ENCODE measurements at places on chromosomes 1 and 21.

DNA sequence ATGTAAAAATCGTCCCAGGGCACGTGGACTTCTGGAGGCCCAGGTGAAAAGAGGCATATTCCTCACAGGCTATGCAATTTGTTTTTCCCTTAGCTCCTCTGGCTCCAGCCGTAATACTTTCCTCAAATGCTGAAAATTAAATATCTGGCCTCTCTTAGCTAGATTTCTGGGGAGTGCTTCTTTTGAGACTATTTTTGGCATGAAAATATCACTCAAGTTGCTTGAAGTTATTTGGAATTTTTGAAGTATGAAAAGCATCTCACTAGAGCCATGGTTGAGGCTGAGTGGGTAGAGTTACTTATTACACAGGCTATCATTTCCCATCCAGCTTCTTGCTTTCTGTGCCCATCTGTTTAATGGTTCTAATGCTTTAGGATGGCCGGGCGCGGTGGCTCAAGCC lies 59.7 kb downstream of the MYOM3 start:
- no peaks in the 10 kb centered on the region for H3K27me3 ChIP-seq
- H3K36me3 ChIP-seq: no peaks in the 10 kb centered on the region
- H3K4me3 ChIP-seq: no peak overlapping the region
- peaks cover 6% of the 10 kb centered on the region for H3K4me1 ChIP-seq

GRCh38 chr1:52142220-52143183 lies 613 bp downstream of the ZFYVE9 start:
- peak overlapping the region; percentile 93 for H3K27ac ChIP-seq
- H3K4me3 ChIP-seq: peak overlapping the region; percentile 94

DNA sequence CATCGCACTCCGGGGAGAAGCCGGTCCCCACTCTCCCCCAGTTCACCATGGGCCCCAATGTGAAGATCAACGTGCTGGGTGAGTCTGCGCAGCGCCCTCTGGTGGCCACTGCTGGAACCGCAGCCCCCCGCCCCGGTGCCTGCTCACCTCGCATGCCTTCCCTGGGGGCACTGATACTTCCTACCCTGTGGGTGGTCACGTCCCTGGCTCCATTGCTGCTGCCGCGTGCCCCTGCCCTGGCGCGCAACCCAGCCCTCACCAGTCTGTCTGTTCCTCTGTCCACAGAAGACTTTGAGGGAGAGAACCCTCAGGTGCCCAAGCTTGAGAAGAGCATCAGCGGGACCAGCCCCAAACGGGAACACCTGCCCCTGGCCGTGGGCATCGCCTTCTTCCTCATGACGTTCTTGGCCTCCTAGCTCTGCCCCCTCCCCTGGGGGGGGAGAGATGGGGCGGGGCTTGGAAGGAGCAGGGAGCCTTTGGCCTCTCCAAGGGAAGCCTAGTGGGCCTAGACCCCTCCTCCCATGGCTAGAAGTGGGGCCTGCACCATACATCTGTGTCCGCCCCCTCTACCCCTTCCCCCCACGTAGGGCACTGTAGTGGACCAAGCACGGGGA lies 7.6 kb downstream of the EFNA3 start:
- H3K36me3 ChIP-seq: no peaks in the 10 kb centered on the region
- H3K4me1 ChIP-seq: peaks cover 43% of the 10 kb centered on the region
- peak overlapping the region; percentile 84 for H3K27ac ChIP-seq
- H3K27me3 ChIP-seq: peaks cover 29% of the 10 kb centered on the region

- H3K4me1 ChIP-seq: no peaks in the 10 kb centered on the region
- no peak for DNase-seq
- H3K27ac ChIP-seq: no peak overlapping the region
- peaks cover 39% of the 10 kb centered on the region for H3K36me3 ChIP-seq
- H3K4me3 ChIP-seq: no peak overlapping the region
Measured at GRCh38 chr1:111777301-111777700, 21.6 kb downstream of the DDX20 start.

Measured in stomach (tissue), 19 donors.